ENCODE measurements at places on chromosomes 2 and 18.

GRCh38 chr2:185318271-185318724 is 420.3 kb upstream of the FSIP2 start:
- DNase-seq, result no peak

GRCh38 chr2:102032368-102033030 is 40.7 kb downstream of the IL1R2 start:
- no peak for DNase-seq

DNA sequence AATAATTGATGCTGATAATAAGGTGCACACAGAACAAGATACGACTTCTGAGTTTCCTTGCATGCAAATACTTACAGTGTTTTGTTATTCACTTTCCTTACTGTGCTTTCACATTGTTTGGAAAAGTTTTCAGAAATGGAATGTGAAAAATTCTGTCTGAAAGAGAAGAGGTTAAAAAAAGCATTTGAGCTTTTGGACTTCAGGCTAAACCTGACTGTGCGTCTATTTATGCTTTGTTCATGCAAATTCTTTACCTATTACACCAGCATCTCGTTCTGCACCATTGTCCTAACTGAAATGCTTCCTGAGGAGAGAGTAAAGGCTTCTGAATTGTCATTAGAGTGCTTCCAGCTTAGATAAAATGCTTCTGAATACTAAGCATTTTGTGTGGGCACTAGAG is 61.4 kb downstream of the LHCGR start:
- DNase-seq, result no peak

DNA sequence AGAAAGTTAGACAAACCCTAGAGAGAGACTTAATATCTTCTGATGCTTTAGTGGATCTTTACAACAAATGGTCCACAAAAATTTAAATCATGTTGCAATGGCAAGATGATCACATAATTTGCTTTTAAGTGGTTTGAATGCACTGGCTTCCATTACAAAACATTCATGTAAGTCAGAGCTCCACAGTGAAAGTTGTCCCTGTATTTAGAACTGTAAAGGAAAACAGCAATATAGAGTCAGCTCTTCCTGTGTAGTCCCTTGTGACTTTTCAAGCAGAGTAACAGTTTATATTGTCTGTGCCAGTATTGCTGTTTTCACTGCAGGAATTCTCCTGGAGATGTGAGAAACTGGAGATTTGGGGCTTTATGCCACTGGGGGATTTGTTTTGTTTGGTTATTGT is 77.7 kb downstream of the MEIS1 start:
- no peak for DNase-seq

- DNase-seq, result no peak
Observed at GRCh38 chr2:85429213-85429923, 10.9 kb downstream of the SH2D6 start.

GRCh38 chr2:112310906-112311305 is 35.5 kb downstream of the ZC3H6 start:
- DNase-seq, result no peak

DNA sequence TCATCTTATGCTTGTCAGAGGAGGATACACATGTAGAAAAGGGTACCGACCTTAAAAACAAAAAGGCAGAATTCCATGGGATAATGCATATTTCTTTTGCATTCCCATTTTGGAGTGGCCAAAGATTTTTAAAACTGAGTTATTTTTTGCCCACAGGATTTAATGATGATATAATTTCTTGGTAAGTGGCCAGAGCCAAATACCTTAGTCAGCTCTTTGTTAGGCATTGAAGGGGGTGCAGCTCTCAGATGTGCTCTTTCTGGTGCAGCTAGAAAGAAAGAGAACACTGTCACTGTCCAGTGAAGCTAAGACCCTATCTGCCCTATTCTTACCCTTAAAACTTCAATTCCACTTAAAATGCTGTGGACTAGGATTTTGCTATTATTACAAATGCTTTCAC is 10.8 kb downstream of the COQ10B start:
- no peak for DNase-seq

DNA sequence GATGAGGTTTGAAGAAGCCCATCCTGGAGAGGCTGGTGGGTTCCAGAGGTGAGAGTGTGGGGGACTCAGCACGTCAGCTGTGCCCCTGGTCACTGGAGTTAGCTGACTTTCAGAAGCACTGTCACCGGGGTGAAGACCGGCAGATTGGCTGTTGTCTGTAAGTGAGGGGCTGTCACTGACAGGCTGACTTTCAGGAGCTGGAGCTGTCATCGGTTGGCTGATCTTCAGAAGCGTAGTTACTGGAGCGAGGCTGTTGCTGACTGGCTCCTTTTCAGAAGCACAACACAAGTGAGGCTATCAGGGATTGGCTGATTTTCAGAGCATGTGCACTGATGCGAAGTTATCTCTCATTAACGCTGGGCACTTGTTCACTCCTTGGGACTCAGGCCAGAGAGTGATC is 738.4 kb upstream of the ID2 start:
- DNase-seq, result no peak

GRCh38 chr18:47283476-47283875 is 32.0 kb upstream of the SKOR2 start:
- DNase-seq, result no peak

DNA sequence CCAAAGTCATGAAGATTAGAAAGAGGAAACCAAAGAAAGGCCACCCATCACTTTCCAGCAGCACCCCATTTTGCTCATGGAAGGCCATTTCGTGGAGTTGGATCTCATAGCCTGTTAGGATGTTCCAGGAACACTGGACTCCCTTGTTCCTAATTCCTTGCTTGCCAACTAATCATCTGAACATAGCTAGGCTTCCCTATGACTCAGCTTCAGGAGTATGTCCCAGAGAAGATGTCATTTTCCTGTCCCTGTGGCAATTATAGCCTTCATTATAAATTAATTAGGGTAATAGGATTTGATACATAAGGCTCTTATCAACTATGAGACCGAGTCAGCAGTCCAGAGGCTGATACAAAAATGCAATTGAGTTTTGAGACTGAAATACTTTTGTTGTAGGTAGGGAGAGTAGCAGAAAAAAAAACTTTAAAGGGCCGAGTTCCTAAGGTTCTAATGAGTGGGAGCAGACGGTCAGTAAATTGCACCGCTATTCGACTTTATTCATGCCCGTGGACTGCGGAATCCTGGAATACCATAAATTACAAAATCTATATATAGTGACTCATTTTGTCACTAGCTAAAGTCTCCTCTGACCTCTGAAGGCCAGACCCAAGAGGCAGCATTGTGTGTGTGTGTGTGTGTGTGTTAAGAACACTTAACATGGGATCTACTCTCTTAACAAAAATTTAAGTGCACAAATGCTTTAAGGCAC is 311.8 kb downstream of the FBXO15 start:
- DNase-seq, result no peak

- no peak for DNase-seq
Observed at GRCh38 chr18:49137585-49137984, 186.8 kb upstream of the SMAD7 start.

DNA sequence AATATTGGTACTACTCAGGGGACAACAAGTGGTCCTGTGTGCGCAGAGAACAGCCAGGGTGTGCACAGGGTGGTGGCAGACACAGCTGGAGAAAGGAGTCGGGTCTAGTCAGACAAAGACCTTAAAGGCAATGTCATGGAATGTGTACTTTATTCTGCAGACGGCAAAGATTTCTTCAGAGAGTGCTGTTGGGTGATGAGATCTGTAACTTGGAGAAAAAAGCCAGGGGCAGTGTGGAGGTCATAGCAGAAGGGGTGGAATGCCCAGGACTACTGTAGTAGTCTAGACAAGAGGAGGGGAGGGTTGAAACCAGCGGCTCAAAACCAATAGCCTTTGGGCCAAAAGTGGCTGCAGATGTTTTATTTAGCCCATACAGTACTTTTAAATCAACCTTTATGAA is 121.3 kb upstream of the ZFP36L2 start:
- no peak for DNase-seq

DNA sequence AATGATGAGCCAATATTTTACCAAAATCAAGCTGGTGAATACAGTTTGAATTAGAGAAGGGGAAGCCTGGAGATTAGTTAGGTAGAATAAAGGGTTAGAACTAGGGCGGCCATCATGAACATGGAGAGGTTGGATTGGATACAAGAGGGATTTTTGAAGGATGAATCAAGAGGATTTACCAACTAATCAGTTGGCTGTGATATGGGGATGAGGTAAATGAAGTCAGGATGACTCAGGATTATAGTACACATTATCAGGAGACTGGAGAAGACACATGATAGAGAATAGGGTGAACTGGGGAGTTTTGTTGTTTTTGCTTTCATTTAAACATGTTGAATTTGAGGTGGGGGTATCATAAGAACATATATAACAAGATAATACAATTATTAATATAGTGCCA is 73.8 kb upstream of the PROKR1 start:
- DNase-seq, result no peak
